ENCODE measurements at places on chromosomes 7 and 10.

GRCh38 chr10:132893090-132893489, 49.3 kb downstream of the CFAP46 start:
- DNase-seq = no peak

DNA sequence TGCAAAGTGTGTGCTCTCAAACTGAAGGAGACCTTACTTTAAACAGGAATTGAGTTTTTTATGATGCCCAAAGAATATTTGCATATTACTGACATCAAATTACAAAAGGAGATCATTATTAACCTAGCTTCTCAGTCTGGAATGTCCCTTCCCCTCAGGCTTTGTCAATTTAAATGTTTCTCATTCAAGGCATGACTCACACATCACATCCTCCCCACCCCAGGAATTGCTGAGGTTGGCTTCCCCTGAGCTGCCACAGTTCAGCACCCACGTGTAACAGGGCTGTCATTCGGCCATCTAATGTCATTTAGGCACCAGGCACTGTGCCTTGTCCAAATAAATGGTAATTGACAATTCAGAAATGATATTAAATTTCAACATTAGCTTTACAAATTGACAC, 305.9 kb upstream of the MGMT start:
- DNase-seq = no peak

DNA sequence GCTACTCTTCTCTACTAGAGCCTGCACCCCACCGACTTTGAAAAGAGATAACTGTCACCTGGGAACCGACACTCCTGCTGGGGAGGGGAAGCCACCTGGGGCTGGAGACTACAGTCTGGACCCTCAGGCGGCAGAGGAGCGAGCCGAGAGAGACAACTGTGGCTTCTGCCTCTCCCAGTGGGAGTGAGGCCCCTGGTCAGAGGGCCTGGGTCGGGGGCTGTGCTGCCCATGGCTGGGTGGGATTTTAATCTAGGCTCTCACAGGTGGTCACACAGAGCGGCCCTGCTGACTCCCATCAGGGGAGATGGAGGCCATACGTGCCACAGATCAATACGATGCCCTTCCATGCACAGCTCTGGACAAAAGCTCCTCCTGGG, 372.1 kb downstream of the DNAJB6 start:
- no peak for DNase-seq

- no peak for DNase-seq
These were observed 19.9 kb upstream of the CCNY start for GRCh38 chr10:35316218-35316967.

DNA sequence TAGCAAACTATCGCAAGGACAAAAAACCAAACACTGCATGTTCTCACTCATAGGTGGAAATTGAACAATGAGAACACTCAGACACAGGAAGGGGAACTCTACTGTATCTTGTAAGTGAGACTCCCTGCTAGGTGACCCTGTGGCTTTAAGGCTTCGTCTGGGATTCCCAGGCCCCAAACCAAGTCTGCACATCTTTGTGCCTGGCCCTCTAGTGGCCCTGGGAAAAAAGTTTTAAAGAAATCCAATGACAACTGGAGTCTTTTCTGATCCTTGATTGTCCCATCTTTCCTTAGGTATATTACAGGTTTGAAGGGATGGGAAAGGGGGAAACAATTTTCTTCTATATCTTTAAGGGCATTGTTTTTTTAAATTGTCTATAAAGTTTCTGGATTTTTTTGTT, 10.6 kb upstream of the LIPM start:
- no peak for DNase-seq

DNA sequence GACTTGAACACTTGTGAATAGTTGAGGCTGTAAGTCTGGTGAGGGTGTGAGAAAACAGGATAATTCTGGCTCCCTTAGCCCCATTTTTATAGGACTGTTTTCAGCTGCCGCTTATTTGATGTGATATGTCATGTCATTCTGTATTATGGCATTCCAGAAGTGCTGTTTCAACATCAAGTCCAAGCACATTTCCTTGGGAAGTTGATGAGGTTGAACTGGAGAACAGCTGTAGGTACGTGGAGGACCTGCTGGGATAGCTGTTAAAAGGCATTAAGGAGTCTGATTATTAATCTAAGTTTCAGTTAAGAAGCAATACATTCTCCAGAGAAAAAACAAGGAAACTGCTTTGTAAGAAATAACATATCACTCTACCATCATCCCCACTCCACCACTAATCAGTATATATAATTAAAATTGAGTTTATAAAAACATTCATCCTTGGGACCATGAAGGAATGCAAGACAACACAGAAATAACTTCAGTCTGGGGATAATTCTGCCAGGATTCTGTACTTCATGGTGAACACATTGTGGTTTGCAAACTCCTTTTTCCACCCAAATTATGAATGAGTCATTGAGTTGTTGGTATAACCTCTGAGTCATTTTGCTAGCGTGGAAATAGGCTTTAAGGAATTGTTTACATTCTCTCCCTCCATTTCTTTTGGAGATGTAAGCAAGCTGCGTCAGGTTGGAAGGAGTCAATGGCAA, 39.9 kb upstream of the TMEM229A start:
- DNase-seq = no peak

GRCh38 chr7:157210682-157211081, 72.0 kb downstream of the UBE3C start:
- DNase-seq = no peak

DNA sequence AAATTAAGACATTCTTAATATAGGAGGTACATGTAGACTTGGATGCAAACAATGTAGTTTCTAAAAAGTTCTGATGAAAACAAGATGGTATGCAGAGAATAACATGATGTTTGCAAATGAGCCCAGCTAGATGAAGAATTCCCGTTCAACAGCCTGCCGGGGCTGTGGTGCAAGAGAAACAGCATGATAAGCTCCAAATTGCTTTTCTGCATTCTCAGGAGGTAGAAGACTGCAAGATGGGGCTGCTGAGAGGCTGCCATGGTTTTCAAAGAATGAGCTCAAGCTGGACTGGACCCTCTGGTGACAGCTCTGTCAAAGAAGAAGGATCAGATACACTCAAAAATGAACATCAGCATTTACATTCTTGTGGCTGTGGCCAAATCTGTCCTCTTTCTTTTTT, 73.4 kb upstream of the PALS2 start:
- no peak for DNase-seq

- no peak for DNase-seq
These were observed 14.4 kb downstream of the DENND2A start for GRCh38 chr7:140625908-140626868.

DNA sequence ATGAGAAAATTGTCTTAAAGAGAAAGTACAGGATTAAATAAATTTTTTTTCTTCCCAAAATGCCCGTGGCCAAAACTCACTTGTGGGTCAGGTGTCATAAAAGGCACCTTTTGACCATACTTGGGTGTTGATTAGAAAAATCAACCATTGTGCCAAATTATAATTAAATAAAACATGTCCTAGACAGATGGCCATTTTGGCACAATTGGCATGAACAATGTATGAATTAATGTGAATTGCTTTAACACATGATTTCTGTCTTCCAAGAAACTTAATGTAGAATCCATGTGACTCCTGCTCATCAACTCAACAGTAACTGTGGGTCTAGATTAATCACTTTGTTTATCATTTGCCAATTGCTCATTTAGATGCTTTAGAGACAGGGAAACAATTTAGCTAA, 64.0 kb downstream of the CSTF2T start:
- DNase-seq = no peak

All from stimulated activated CD4-positive, alpha-beta T cell treated with anti-CD3 and anti-CD28 coated beads, Interleukin-15, amount 100 ng/mL, for 48 hours (primary cell).